ENCODE measurements at places on chromosomes 2 and 18.

- H3K27me3 ChIP-seq: no peaks in the 10 kb centered on the region
- H3K36me3 ChIP-seq: no peaks in the 10 kb centered on the region
- no peak for DNase-seq
- H3K4me1 ChIP-seq: peaks cover 45% of the 10 kb centered on the region
- peak overlapping the region; percentile 61 for H3K27ac ChIP-seq
Observed at GRCh38 chr2:127392133-127392827, 4.5 kb upstream of the MAP3K2 start.

- DNase-seq: no peak
- no peaks in the 10 kb centered on the region for H3K4me1 ChIP-seq
- H3K4me3 ChIP-seq: no peak overlapping the region
- H3K36me3 ChIP-seq: no peaks in the 10 kb centered on the region
- H3K27ac ChIP-seq: no peak overlapping the region
Observed at GRCh38 chr2:207283356-207283755, 117.6 kb upstream of the KLF7 start.

DNA sequence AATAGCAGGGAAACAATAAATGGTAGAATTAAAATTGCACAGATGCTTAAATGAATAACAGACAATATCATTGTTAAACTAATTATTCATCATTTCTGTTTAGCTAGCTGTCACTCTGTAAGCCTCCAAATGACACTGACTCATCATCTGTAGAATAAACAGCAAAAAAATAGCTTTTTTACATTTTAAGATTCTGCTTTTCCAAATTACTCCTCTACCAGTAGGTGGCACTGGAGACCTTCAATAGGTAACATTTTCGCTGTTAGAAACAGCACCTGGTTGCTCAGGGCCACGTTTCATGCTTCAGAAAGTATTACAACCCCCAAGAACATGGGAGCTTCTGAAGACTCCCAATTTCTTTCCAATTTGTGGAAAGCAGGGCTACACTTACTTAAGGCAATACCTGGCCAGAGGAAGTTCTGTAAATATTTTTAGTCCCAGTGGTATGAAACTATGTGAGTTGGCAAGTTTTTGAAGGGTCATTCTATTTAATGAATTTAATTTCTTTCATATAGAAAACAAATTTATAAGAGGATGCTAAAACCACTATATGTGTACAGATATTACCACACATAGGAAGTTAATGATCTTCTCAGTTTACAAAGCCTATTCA is 45.4 kb downstream of the TTN start:
- H3K4me3 ChIP-seq: no peak overlapping the region
- no peak overlapping the region for H3K27ac ChIP-seq
- no peak for DNase-seq
- no peaks in the 10 kb centered on the region for H3K4me1 ChIP-seq

- peak overlapping the region; percentile 83 for H3K27ac ChIP-seq
- no peak for DNase-seq
- peaks cover 2% of the 10 kb centered on the region for H3K4me1 ChIP-seq
- no peaks in the 10 kb centered on the region for H3K36me3 ChIP-seq
Observed at GRCh38 chr18:9474108-9474982, 968 bp upstream of the RALBP1 start.

DNA sequence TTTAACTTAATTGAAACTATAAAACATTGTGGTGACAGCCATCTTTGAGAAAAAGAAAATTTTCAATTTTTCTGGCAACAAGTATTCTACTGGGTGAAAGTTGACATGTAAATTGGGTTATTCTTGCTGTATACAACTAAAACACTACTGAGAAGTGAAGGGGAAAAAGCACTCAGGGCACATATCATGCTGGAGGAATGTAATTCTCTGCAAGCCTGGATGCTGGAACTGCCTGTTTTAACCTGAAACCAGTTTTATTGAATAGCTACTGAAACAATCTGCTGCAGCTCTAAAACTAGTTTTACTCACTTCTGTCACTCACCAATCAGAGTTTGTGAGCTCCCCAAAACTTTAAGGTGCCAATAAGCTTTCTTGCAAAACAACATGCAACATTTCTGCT is 1136.0 kb downstream of the LRP1B start:
- no peak for DNase-seq
- no peak overlapping the region for H3K4me3 ChIP-seq
- no peaks in the 10 kb centered on the region for H3K36me3 ChIP-seq

DNA sequence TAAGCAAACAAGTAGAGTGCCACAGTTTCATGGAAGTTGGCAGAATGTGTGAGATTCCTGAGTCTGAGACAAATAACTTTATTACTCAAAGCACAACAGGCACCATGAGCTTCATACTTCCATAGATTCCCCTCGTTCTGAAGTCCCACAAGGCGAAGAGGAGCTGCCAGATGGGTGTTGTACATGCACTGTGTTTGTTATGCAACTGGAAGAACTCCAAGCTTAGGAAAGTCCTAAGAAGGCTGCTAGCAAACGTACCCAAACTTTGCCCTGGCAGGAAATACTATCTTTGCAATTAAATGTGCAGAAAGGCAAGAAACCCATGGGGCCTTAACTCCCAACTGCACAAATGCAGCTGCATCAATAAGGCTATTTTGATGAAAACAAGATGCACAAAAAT is 1.6 kb upstream of the GCA start:
- H3K4me3 ChIP-seq: no peak overlapping the region
- peaks cover 12% of the 10 kb centered on the region for H3K4me1 ChIP-seq
- no peak for DNase-seq

GRCh38 chr2:198525211-198525969 is 721.0 kb downstream of the PLCL1 start:
- H3K27ac ChIP-seq: no peak overlapping the region
- no peaks in the 10 kb centered on the region for H3K27me3 ChIP-seq
- no peak overlapping the region for H3K4me3 ChIP-seq
- no peaks in the 10 kb centered on the region for H3K4me1 ChIP-seq

GRCh38 chr2:170006587-170007325 is 171.2 kb upstream of the MYO3B start:
- no peak overlapping the region for H3K4me3 ChIP-seq
- no peaks in the 10 kb centered on the region for H3K4me1 ChIP-seq
- peaks cover 9% of the 10 kb centered on the region for H3K36me3 ChIP-seq
- no peaks in the 10 kb centered on the region for H3K27me3 ChIP-seq

DNA sequence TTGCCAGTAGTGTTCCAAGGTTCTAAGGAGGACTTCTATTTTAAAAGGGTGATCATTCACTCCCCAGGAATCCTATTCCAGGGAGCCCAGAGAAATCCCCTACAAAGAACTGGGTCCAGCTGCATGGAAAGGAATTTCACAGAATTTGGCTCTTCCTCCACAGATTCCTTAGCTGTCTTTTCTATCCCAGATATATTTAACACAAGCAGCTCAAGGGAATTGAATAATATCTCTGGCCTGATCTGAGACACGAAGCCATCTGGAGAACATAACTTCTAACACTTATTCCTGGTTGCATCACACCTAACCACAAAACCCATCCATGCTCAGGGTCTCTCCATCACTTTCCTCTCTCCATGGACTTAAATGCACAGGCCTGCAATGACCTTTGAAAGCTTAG is 306.7 kb upstream of the ACVR2A start:
- no peaks in the 10 kb centered on the region for H3K36me3 ChIP-seq
- no peaks in the 10 kb centered on the region for H3K4me1 ChIP-seq
- no peak overlapping the region for H3K27ac ChIP-seq
- no peak for DNase-seq

GRCh38 chr2:3399829-3400228 is 20.3 kb downstream of the TRAPPC12 start:
- no peak overlapping the region for H3K27ac ChIP-seq
- H3K4me1 ChIP-seq: peaks cover 2% of the 10 kb centered on the region
- no peaks in the 10 kb centered on the region for H3K27me3 ChIP-seq
- peaks cover 35% of the 10 kb centered on the region for H3K36me3 ChIP-seq

DNA sequence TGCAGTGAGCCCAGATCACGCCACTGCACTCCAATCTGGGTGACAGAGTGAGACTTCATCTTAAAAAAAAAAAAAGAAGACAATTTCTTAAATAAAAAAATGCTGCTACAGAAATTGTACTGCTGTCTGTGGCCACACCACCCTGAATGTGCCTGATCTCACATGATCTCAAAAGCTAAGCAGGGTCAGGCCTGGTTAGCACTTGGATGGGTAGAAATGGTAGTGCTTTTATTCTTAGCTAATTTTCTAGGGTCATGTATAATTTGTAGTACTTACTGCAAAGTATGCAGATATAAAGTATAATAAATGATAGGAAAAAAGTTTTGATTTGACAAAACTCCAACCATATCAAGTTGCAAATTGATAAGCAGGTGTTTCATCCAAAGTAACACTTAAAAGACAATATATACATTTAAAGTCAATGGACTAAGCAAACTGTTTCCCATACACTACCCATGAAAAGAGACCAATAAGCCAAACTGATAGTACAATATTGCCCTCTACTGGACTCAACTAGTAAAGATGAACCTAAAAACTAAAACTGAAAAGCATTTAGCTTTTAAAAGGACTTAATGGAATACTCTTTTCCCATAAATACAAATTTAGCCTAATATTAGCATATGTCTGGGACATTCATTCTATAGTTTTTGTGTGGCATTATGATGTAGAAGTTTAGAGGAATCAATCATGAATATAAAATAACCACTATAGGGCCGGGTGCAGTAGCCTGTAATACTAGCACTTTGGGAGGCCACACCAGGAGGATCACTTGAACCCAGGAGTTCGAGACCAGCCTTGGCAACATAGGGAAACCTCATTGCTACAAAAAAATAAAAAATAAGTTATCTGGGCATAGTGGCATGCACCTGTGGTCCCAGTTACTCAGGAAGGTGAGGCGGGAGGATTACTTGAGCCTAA is 18.6 kb upstream of the PEX13 start:
- DNase-seq: no peak
- H3K4me1 ChIP-seq: no peaks in the 10 kb centered on the region
- H3K4me3 ChIP-seq: no peak overlapping the region
- H3K27me3 ChIP-seq: no peaks in the 10 kb centered on the region

DNA sequence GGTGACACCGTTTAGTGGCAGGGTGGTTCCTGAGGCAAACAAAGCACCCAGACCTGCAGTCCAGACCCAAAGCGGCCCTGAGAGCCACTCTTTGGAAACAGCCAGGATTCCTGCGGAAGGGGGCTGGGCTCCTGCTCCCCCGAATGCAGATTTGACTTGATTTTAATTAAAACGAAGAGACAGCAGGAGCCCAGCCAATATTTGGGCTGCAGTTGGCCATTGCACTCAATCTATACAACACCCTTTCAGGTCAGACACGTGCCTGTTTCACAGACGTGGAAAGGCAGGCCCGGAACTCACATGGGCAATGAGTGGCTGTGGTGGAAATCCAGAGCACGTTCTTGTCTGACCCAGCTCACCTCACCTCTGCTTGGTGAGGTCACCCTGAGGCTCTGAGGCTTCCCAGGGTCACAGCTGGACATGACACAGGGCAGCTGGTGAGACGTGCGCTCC is 122.4 kb downstream of the NDUFA10 start:
- H3K27me3 ChIP-seq: no peaks in the 10 kb centered on the region
- no peaks in the 10 kb centered on the region for H3K4me1 ChIP-seq
- no peaks in the 10 kb centered on the region for H3K36me3 ChIP-seq

GRCh38 chr2:64538764-64539433 is 14.8 kb downstream of the AFTPH start:
- DNase-seq: no peak
- H3K27ac ChIP-seq: no peak overlapping the region
- H3K4me3 ChIP-seq: no peak overlapping the region
- H3K27me3 ChIP-seq: no peaks in the 10 kb centered on the region
- no peaks in the 10 kb centered on the region for H3K36me3 ChIP-seq
- H3K4me1 ChIP-seq: peaks cover 23% of the 10 kb centered on the region

- no peaks in the 10 kb centered on the region for H3K27me3 ChIP-seq
- no peak overlapping the region for H3K27ac ChIP-seq
- peaks cover 6% of the 10 kb centered on the region for H3K36me3 ChIP-seq
- no peak for DNase-seq
Observed at GRCh38 chr18:49901862-49902340, 88.6 kb upstream of the ACAA2 start.

GRCh38 chr2:232942831-232943230 is 70.2 kb downstream of the NGEF start:
- no peak overlapping the region for H3K4me3 ChIP-seq
- no peaks in the 10 kb centered on the region for H3K27me3 ChIP-seq
- H3K4me1 ChIP-seq: no peaks in the 10 kb centered on the region
- DNase-seq: no peak

GRCh38 chr2:33602201-33602830 is 3.2 kb upstream of the FAM98A start:
- H3K4me1 ChIP-seq: peaks cover 19% of the 10 kb centered on the region
- H3K27ac ChIP-seq: no peak overlapping the region
- no peak for DNase-seq
- H3K4me3 ChIP-seq: no peak overlapping the region

GRCh38 chr2:132581991-132582738 is 87.8 kb downstream of the LYPD1 start:
- no peaks in the 10 kb centered on the region for H3K36me3 ChIP-seq
- no peak for DNase-seq
- H3K4me1 ChIP-seq: no peaks in the 10 kb centered on the region
- H3K27ac ChIP-seq: no peak overlapping the region

GRCh38 chr2:25720575-25720974 is 47.2 kb upstream of the DTNB start:
- H3K36me3 ChIP-seq: no peaks in the 10 kb centered on the region
- no peak overlapping the region for H3K4me3 ChIP-seq
- H3K27me3 ChIP-seq: no peaks in the 10 kb centered on the region
- H3K4me1 ChIP-seq: no peaks in the 10 kb centered on the region
- no peak overlapping the region for H3K27ac ChIP-seq

- peaks cover 14% of the 10 kb centered on the region for H3K4me1 ChIP-seq
- H3K4me3 ChIP-seq: no peak overlapping the region
- no peaks in the 10 kb centered on the region for H3K27me3 ChIP-seq
- H3K27ac ChIP-seq: no peak overlapping the region
- no peaks in the 10 kb centered on the region for H3K36me3 ChIP-seq
Observed at GRCh38 chr2:207046724-207047123, 107.4 kb downstream of the CPO start.

DNA sequence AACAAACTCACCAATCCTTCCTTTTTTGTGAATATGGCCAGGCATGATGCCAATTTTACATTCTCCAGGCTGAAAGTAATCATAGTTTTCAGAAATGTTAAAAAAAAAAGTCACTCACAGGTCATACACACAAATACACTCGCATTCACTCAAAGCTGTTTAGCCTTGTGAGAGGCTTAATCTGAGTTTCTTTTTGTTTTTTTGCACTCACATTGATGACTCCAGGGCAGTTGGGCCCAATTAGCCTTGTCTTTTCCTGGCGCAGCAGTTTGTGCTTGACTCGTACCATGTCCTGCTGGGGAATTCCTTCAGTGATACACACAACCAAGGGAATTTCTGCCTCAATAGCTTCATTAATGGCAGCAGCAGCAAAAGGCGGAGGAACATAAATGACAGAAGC is 18.0 kb downstream of the SUCLG1 start:
- no peaks in the 10 kb centered on the region for H3K4me1 ChIP-seq
- H3K27me3 ChIP-seq: no peaks in the 10 kb centered on the region
- H3K27ac ChIP-seq: no peak overlapping the region

DNA sequence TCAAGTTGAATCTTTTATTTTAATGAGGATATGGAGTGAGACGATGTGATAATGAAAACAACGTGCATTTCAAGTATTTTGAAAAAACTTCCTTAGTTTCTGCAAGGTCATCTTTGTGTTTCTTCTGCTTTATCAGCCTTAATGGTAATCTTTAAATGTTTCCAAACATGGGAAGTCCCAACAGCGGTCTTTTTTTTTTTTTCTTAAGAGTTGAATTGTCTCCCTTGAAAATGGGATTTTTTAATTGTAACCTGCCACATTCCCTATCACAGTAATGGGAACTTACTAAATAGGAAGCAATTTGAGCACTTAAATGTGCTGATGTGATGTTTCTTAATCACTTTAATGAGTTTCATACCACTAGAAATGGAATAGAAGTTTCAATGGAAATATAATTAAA is 45.8 kb downstream of the ATIC start:
- H3K4me3 ChIP-seq: no peak overlapping the region
- H3K27ac ChIP-seq: no peak overlapping the region
- H3K36me3 ChIP-seq: peaks cover 29% of the 10 kb centered on the region
- no peaks in the 10 kb centered on the region for H3K27me3 ChIP-seq
